ENCODE measurements at places on chromosomes 7 and 10. TPM values are rescaled to one million over a fixed set of nuclear protein-coding genes. Genes with fewer than 3 reads are reported as not detected.
A peak's percentile ranks its signal among the peaks of the same experiment; 100 is the strongest.

- DNase-seq = no peak
Observed at GRCh38 chr10:44316922-44317215, 68.0 kb downstream of the CXCL12 start.

GRCh38 chr7:82158327-82158726, 285.2 kb downstream of the CACNA2D1 start:
- DNase-seq = no peak

DNA sequence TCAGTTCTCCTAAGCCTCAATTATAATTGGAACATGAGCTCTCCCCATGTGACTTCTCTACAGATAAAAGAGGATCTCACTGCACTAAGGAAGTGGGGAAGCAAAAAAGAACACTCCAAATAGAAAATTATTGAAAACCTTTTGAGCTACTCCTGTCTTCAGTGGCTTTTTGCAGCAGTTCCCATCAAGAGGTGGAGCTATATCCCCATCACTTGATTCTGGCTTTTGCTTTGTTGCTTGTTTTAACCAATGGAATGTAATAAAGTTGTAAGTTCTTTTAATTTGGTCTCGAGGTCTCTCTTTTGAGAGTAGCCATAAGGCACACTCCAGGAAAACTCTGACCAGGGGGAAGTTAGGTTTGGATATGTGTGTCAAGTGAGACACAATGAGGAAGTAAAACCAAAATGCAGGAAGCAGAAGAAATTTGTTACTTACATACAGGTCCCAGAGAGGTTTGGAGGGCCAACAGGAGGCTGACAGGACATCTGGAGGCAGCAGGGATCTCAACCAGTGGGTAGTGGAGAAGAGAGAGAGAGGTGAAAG, 569.4 kb downstream of the HTR7 start:
- DNase-seq = no peak

GRCh38 chr10:4176500-4177281, 391.7 kb upstream of the KLF6 start:
- no peak for DNase-seq

DNA sequence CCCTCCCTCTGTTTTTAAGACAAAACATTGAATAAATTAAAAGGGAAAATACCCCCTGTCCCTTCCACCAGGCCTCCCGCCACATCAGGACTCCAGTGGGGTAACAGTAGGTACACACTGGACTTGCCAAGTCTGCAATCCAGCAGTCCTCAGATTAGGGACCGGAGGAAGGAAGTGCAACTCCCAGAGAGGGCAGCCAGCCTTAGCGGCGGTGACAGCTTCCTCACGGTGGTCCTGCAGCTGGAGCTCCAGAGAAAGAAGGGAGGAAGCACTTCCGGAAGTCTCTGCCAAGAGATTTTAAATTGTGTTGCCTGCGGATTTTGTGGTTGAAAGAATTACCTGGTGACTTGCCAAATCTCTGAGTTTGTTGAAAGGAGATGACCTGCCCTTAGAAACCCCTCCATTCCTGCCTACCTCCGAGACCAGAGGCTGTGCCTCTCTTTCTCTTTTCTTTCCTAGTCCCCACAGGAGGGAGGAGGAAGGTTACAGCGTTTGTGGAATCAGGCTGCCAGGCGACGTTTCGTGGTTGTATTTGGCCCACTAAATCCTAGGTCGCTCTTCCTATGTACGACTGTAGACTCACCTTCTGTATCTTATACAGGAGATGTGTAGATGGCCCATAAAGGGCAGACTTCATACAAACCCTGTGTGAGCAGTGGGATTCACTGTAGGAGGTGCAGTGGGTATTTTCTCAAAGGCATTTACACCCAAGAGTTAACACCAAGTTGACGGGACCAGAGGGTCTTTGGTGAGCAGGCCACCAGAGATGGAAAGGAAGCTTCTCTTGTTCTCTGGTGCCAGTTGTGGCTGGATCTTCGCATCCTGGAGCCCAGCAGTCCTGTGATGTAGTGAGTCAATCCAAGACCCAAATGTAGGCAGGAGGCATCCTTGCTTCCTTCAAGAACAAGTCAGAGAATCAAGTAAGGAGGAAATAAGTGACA, 77.9 kb downstream of the INSIG1 start:
- no peak for DNase-seq

- no peak for DNase-seq
Observed at GRCh38 chr7:104241538-104242209, 33.9 kb upstream of the ORC5 start.

GRCh38 chr10:5076615-5077014, 17.6 kb upstream of the AKR1C3 start:
- DNase-seq = no peak

GRCh38 chr10:61451357-61451756, 1.8 kb downstream of the TMEM26 start:
- no peak for DNase-seq

DNA sequence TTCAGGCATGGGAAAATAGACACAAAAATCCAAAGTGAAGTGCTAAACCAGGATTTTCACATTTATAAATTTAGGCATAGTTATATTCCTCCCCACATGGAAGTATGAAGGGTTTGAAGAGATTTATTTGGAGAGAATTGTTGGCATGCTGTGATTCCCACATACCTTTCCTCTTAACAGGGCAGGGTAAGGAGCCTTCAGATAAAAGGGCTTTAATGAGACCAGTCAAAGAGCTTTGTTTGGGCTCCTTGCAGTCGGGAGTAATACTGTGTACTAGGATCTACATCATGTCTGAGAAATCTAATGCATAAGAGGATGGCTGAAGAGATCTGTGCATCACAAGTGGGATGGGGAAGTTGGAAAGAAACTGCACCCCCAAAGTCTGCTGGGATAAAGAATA, 140.8 kb upstream of the PTN start:
- no peak for DNase-seq

DNA sequence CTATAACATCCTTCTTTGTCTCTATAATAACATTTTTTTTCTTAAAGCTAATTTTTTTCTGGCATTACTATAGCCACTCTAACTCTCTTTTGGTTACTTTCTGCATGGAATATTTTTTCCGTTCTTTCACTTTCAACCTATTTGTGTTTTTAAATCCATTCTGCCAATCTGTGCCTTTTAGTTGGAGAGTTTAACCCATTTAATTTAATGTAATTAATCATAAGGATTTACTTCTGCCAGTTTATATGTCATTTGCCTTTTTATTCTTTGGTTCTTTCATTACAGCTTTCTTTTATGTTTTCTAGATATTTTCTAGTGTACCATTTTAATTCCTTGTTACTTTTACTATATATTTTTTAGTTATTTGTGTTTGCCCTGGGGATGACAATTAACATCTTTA, 78.6 kb downstream of the TMEM270 start:
- DNase-seq = no peak

DNA sequence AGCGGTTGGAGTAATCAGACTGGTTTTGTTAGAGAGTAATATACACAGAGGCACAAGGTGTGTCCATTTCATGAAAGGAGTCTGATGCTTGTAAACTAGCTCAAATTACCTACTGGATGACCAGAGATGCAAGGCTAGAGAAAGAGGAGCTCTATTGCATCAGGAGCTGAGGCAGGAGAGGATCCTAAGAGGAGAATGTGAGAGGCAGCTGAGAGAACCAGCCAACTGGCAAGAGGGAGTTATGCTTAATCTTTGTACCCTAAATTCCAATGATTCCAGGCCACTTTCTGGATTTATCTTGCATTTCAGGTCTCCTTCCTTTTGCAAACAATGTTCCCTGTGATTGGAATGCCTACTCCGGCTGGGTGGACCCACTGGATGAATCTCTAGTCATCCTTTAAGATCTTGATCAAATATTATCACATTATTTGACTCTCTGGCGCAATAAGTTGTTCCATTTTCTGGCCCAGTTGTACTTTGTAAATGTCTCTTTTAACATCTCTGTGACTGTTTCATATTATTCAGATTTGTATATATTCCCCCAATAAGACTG, 57.5 kb upstream of the PTPN12 start:
- DNase-seq = no peak

DNA sequence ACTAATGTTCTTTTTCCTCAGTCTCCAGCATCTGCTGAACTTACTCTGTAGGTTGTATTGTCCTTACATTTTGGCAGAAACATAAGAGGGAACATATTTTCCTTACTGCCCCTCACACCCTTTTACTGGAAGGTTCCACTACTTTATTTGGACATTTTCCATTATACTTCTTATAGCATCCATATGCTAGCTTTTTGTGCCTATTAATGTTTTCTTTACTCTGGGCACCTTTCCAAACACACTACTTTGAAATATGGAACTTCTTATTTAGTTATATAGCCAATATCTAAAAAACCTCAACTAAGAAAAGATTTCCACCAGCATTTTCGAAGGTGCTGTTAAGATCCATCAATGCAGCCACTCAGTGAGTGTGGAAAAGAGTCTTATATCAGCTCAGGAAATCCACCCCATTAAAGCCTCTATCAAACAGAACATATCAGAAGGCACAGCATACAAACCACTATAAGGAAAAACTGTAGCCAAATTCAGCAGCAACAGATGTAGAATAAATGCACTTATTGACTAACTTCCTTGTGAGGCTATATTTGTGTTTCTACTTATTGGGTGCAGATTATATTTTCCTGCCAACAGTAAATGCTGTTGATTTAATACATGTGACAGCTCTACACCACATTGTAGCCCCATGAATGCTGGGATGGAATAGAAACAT, 272.5 kb upstream of the SEMA3E start:
- DNase-seq = no peak

DNA sequence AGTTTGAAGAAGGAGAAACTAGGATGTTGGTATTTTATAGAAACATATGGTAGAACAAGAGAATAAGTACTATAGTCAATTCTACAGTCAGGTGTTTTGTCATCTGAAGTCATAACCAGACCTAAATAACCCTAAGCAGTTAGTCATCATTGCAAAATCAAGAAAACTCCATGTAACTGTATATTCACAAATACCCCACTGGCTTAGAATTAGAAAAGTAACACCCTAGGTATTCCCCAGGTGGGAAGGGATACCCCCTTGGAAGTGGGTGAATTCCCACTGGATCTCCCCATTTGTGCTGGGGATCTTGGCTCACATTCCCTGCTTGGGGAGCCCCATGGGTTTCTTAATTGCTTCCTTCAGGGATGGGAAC, 45.9 kb upstream of the ITGB8 start:
- DNase-seq = no peak

DNA sequence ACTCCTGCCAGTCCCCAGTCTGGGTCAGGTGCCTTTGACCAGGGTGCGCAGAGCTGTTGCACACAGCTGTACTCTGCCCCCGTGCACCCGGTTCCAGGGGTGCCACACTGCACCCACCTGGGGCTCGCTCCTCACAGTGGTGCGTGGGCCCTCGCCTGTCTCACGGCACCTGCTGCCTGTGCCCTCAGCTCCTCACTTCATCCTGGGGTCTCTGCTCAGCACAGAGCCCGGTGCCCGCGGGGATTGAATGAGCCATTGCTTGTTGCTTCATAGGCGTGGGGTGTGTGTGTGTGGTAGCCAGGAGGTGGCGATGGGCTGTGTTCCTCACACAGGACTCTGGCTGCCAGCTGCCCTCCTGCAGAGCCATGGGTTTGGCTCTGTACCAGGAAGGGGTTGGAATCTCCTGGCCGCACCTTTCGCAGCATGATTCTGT, 18.5 kb downstream of the EIF3B start:
- DNase-seq = no peak

DNA sequence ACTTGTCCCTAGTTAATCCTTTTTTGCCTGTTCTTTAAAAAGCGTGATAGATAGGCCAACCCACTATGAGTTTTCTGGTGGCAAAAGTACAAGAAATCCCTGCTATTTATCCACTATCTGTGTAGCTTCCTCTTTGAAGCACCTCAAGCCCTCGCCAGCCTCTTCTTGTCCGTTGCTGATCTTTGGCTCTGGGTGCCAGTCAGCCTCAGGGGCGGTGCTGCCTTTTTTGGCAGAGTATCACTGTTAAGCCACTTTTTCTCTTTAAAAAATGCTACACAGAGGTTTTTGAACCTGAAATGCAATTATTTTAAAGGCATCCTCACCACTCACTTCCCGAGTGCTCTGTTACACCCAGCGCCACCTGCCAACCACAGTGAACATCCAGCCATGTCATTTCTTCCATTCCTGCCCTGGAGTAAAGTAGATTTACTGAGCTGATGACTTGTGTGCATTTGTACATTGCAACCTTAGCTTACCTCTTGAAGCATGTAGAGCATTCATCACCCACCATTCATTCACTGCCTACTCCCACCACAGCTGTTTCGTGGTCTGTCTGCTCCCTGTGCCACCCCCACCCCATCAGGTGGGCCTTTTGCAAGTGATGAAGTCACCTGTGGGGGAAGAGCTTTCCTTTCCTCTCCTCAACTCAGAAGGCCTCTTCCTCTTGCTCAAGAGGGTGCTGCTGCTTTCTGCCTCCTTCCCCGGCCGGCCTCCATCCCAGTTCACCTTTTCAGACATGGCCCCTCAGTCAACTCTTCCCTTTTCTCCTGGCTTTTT, 414.2 kb upstream of the GALNT17 start:
- no peak for DNase-seq

GRCh38 chr7:64873517-64873916, 29.6 kb upstream of the ZNF273 start:
- no peak for DNase-seq

- no peak for DNase-seq
Observed at GRCh38 chr7:19105546-19105945, 11.9 kb downstream of the TWIST1 start.

- no peak for DNase-seq
Observed at GRCh38 chr10:124595143-124595883, 133.7 kb downstream of the LHPP start.

DNA sequence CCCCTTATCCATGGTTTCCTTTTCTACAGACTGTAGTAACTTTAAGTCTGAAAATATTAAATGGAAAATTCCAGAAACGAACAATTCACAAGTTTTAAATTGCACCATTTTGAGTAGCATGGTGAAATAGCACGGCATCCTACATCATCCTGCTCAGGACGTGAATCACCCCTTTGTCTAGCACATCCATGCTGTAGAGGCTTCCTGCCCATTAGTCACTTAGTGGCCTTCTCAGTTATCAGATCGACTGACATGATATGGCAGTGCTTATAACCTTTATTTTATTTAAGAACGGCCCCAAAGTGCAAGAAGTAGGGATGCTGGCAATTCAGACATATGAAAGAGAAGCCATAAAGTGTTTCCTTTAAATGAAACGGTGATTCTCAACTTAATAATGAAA, 82.7 kb downstream of the CPXM2 start:
- no peak for DNase-seq

DNA sequence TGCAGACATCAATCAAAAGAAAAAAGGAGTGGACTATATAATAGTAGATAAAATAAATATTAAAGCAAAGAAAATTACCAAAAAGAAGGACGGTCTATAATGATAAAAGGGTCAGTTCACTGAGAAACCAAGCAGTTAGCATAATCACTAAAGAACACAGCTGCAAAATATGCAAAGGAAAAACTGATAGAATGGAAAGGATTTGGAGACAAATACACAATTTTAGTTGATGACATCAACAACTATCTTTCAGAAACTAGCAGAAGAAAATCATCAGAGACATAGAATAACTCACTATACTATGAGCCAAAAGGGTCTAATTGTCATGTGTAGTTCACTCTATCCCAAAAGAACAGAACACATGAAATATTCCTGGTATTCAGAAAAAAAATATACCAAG, 316.4 kb upstream of the IGFBP3 start:
- no peak for DNase-seq

GRCh38 chr10:3398825-3399646, 226.5 kb upstream of the PITRM1 start:
- no peak for DNase-seq

GRCh38 chr10:7340179-7340874, 70.5 kb downstream of the SFMBT2 start:
- DNase-seq = peak; percentile 85

- no peak for DNase-seq
Observed at GRCh38 chr10:33204031-33204430, 130.4 kb downstream of the NRP1 start.

- DNase-seq = no peak
Observed at GRCh38 chr7:7237201-7237977, 55.0 kb downstream of the C1GALT1 start.

GNGT1 gene
- not detected for total RNA-seq

FRMPD2 gene
- 0.43 TPM for total RNA-seq

CYP3A5 gene
- not detected for total RNA-seq
